ENCODE measurements at places on chromosomes 5 and 9.

DNA sequence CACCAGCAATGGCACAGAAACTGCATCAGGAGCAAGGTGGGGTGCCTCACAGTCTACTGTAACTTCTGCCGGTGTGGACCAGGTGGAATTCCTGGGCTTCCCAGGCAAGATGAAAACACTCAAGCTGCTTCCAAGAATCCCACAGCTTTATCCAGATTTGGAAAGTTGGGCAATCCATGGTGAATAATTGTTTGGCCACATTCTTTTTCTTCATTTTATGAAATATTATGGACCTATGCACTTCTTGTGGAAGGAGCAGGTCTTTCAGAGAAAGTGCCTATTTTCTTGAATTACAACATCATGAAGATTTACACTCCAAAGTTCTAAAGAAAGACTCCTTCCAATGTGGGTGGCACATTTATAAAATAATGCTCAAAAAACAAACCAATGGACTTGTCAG lies 503.6 kb downstream of the SEMA5A start:
- no peak for DNase-seq

GRCh38 chr9:76150013-76150412 lies 244.2 kb downstream of the RFK start:
- DNase-seq: no peak

DNA sequence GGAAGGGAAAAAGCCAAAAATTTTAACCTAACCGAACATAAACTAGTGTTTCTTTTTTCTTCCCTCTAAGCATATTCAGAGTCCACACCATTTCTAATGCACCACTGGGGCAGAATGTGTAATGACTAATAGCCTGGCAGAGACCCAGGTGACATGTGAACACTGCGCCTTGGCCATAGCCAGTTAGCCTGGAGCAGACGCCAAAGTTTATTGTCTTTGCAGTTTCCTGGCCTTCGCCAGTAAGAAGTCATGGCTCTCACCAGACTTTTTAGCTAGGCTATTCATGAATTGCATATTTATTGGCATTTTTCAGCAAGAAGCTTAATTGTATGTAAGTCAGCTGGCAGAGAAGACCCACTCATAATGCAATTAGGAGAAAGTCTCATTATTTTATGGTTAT lies 182.8 kb upstream of the SLC27A6 start:
- DNase-seq: peak; percentile 80

GRCh38 chr9:90058182-90058763 lies 453.5 kb downstream of the GADD45G start:
- DNase-seq: no peak

DNA sequence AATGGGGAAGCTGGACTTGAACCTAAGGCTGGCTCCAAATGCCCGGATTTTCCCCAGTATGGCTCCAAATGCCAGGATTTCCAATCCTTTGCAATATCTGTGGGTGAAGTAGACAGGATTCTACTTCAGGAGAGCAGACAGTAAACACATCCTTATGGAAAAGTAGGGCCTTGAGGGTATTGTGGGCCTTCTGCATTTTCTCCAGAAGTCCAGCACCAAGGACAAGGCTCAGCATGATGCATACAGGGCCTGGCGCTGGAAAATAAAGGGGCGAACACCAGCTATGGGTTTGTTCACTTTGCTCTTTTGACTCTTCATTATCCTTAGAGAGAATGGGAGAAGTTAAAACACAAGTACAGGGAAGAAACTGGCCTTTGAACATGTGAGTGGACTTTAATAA lies 347.5 kb downstream of the SEMA5A start:
- no peak for DNase-seq

- DNase-seq: peak; percentile 7
These were observed 45.4 kb downstream of the PTBP3 start for GRCh38 chr9:112288029-112288428.

DNA sequence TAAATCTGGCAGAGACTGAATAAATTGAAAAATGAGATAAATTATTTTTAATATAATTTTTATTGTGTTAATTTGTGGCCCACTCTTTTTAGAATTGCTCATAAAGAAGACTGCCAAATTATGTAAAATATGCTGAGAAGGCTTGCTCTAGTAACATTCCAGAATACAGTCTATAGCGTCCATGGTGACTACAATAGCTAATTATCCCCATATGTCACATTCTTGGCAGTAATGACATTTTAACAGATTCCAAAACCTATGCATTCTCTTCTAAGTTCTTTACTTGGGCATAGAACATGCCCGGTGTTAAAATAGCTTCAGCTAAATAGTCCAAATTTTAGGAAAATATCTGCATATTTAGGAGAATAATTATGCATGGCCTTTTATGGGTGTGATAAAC lies 697.0 kb upstream of the SEMA6A start:
- no peak for DNase-seq

DNA sequence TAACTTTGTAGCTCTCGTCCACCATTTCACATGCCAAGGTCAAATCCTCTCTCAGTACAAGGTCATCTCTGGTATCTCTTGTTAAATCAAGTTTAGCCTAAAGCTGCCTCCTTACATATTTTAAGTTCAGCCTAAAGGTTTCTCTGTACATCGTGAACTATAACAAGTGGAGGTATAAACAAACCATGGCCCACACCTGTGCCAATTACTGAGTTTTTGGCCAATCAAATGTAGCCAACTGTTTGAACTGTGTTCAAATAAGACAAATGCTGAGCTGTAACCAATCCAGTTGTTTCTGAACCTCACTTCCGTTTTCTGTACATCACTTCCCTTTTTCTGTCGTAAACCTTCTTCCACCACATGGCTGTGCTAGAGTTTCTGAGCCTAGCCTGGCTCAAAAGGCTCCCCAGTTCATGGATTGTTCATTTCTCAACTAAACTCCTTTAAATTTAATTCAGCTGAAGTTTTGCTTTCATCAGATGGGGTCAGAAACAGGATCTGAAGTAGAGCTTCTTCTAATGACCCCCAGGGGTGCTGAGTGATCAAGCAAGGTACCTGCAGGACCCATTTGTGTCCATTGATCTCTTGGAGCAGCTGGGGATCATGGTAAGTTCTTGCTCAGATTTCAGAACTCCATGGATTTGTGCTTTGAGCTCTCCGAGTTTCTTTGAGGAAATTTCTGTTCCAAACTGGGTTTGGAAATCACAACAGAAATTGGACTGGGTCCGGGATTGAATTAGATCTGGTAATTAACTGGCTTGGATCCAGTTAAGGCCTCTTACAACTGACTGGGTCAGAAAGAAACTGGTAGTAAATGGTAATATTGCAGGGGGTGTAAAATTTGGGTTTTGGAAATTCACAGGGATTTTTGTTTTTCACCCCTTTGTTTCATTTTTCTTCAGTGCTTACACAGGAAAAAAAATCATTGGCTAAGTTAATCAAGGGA lies 11.0 kb upstream of the NANS start:
- no peak for DNase-seq

Data from skeletal muscle cell (primary cell).